GM06990 (cell line): ENCODE measurements at places on chromosomes 7 and 10.

DNA sequence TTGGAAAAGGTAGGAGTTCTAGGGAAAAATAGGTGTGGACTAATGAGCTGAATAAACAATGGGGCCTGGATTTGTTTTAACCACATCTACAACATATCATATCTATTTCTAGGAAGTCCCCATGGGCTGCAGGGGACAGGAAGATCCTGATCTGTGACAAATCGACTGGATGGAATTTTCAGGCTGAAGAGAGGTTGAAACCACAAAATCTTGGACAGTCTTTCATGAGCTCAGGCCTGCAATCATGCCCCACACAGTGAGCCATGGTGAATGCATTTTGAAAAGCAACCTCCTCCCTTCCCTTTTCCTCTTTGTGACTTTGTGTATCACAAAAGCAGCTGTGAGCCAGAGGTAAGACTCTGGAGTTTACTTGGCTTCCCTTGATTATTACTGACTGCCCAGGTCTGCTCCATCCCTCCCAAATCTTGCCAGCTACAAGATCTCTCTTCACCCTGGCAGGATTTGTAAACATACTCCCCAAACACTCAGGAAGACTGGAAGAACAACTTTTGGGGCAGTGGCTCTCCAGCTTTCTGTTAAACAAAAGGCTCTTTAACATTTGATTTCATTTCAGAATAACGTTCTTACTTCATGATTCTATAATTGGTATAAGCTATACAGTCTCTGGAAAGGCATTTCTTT is 66.4 kb downstream of the ASAH2B start:
- DNase-seq: no peak

DNA sequence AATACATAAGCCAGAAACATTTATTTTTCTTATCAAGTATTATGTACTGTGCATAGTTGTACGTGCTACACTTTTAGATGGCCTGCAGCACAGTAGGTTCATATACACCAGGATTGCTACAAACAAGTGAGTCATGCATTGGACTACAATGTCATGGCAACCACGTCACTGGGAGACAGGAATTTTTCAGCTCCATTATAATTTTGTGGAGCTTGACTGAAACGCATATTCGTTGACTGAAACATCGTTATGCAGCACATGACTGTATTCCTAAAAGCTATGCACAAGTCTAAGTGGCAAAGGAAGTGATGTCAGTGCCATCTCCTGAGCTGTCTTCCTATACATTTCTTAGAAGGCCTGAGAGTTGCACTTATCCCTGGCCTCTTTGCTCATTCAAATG is 871.8 kb downstream of the IPMK start:
- no peak for DNase-seq

DNA sequence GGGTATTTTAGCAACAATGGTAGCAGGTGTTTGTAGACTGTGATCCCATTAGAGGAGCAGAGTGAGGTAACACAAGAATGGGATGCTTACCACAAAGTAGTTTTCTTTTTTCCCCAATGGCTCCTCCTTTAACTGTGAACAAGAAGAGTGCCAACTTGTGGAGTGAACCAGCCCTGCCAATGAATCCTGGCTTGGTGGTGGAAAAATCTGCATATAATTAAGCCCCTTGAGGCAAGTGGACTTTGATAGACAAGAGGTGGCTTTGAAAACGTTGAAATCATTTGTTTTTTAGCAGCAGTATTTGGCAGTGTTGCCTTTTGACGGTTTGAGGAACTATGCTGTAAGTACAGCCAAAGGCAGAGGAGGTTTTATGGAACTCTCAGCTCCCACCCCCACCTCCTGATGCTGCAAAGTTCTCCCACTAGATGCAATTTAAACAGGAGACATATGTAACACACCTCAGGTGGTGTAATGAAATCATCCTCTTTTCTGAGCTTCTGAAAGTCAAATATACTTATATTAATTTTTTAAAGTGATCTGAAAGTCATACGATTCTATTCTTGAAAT is 295.6 kb downstream of the DPP6 start:
- DNase-seq: no peak

GRCh38 chr7:22611758-22612079 is 111.7 kb upstream of the STEAP1B start:
- DNase-seq: no peak

DNA sequence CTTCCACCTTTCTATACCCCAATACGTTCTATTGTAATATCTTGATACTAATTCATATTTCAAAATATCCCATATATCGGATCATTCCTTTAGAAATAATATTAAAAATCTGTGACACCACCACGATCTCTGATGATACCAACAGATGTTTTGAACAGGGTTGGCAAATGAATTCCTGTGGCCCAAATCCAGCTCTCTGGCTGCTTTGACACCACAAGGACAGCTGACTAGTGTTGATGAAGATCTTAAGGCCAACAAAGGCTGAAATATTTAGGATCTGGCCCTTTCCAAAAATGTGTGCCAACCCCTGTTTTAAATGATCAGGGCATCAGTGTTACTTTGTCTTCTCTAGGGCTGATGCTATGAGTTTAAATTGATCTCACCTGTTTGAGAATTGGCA is 380.7 kb upstream of the PFKP start:
- no peak for DNase-seq

- no peak for DNase-seq
These were observed 14.1 kb downstream of the ZNF398 start for GRCh38 chr7:149161241-149161848.

DNA sequence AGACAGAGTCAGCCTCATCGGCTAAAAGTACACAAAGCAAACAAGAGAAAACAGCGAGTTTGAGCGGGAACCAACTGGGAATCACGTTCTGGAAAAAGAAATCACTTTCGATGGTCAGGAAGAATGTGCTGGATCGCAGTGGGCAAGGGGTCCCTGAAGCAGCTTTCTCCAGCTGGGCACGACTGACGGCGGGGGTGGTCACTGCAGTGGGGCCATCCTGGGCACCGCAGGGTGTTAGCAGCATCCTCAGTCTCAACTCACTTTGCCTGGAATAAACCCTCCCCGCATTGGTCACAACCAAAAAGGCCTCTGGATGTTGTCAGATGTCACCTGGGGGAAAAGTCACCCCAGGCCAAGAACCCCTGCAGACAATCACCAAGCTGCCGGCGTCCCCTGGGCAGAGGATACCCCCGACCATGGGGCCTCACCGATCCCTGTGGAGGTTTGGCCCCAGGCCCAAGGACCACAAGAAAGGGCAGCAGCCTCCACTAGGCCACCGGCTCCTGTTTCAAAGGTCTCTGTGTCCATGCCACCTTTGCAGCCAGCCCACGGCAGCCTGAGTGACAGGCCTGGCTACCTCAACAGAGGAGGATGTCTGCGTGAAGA is 42.9 kb downstream of the EBF3 start:
- no peak for DNase-seq

DNA sequence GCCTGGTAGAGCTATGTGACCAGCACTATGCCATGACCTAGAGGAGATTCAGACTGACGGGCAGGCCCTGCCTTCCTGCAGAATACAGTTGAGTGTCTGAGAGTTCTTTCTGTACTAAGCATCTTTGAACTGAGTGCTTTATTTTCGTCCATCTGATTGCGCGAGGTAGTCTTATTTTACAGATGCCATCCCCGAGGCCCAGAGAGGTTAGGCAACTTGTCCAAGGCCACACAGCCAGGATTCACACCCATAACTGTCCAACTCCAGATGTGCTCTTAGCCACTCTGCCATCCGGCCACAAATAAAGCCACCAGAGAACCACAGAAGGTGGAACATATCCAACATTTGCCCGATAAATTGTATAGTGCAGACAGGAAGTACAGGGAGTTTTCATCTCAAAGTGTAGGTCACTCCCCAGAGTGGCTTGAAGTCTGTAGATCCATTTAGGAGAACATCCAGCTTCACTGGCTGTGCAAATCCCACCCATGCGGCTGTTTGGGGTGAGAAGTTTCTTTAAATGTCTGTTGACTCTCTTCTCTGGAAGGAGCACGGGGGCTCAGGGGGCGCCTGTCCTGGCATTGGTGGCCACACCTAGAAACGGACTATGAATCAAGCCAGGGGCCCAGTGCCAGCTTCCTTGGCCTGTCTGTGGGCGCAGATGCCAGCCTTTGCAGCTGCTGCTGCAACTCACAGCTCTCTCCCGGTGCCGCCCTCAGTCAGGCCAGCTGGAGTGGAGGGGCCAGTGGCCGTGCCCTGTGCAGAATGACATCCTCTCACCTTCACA is 11.1 kb downstream of the CHST3 start:
- no peak for DNase-seq

DNA sequence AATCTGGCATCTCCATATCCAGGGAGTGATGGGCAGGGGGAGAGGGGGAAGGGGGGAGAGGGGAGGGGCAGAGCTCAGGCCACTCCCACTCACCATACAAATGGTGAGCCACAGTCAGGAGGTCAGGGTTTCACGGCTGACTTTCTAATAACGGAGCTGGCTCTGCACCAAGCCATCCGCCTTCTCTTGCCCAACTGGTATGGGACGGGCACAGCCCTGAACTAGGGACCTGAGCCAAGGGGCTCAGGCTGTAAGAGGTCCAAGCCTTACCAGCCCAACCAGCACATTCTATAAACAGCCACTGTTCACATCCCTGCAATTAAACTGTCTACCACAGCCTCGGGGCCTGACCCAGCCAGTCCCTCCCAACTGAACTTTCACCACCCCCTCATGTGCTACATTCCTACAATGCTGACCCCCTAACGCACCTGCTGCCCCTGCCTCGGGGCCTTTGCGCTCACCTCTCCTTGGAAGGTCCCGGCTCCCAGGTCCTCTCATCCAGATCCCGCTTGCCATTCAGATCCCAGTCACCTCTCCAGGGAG is 32.5 kb downstream of the RGS10 start:
- no peak for DNase-seq

- DNase-seq: no peak
These were observed 93.7 kb upstream of the DNAAF5 start for GRCh38 chr7:632831-633210.

- no peak for DNase-seq
These were observed 48.9 kb downstream of the ZCCHC24 start for GRCh38 chr10:79396520-79396919.

DNA sequence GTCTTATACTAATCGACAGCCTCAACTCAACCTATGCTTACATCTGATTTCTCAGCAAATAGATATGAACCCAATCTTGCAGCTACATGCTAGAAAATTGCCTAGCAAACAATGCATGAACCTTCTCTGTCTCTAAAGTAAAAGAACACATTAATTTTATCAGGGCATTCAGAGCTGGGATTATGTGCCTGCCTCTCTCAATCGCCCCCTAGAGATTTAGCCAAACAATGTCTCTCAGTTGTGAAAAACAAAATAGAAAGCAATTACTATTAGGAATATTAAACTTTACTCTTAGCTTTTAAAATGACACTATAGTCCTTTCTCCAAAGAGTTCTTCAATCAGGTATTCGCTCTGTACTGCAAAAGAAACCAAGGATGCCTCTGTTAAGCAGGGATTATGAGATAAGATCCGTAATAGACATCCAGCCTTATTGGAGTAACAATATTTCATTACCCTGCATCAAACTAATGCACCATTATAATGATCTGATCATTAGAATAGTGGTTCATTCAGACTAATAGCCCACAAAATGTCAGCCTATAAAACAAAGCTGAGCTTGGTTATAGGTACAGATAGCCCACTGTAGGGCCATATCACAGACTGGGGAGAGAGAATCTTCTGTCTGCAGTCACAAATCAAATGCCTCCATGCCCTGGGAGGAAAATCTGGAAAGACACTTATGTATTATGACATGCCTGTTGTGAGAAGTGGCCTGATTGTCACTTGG is 736.9 kb downstream of the PARD3 start:
- no peak for DNase-seq

GRCh38 chr10:19824381-19825342 is 8.4 kb downstream of the PLXDC2 start:
- no peak for DNase-seq

GRCh38 chr10:126250527-126251310 is 137.6 kb downstream of the ADAM12 start:
- DNase-seq: no peak

GRCh38 chr10:122237331-122237990 is 33.6 kb upstream of the BTBD16 start:
- no peak for DNase-seq

DNA sequence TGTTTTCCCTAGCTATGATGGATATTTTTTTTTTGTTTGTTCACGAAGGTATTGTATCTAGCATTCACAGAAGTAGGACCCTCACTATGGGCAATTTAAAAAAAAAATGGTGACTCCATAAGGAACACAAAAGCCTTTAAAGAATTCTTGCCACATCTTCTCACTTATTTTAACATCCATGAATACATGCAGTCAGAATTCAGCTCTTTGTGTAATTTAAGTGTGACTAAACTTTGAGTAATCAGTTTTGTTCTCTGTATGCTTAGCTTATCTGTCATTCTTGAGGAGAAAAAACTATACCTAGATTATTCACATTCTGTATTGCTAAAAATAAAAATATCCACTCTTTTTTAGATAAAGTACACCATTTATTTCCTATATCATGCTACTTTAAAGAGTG is 313.2 kb upstream of the KCND2 start:
- no peak for DNase-seq

DNA sequence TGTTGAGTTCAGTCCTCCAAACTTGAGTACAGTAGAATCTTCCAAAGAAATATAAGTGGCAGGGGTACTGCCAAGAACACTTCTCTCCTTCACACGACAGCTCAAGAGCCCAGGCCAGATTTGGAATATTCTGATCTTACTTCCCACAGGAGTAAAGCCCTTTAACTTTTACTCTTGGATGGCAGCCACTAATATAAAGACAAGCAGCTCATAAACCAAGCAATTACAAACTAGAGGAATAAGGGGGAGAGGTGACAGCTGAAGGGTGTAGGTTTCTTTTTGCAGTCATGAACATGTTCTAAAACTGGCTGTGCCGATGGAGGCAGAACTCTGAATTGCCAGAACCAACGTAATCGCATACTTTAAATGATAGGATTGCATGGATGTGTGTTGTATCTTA is 74.8 kb downstream of the SVIL start:
- no peak for DNase-seq

- DNase-seq: no peak
These were observed 6.5 kb upstream of the PODXL start for GRCh38 chr7:131562941-131563340.

- no peak for DNase-seq
These were observed 333.4 kb downstream of the SH2D4B start for GRCh38 chr10:80871083-80871482.

GRCh38 chr10:60446070-60446833 is 56.6 kb upstream of the ANK3 start:
- no peak for DNase-seq
